Tibial artery (tissue), 4 donors: ENCODE measurements at places on chromosomes 7 and 10.
A peak's percentile ranks its signal among the peaks of the same experiment; 100 is the strongest.

DNA sequence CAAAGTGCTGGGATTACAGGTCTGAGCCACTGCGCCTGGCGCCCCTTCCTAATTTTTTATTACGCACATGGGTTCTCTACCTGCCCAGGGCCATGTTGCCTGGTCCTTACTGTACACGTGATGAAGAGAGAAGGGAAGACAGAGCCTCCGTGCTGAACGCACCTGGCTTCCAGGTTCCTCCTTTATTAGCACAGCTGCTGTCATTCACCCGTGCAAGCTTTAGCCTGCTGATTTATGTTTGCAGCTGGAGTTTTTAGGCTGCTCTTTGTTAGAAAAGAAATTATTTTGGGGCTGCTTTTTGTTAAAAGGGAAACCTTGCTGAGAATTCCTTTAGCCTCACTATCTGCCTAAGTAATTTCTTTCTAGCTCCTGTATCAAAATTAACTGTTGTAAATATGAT lies 417.0 kb downstream of the CALN1 start:
- no peak for DNase-seq

GRCh38 chr10:17029581-17030271 lies 99.9 kb downstream of the CUBN start:
- DNase-seq, result peak; percentile 78

- no peak for DNase-seq
Measured at GRCh38 chr10:89552213-89552612, 16.8 kb upstream of the SLC16A12 start.

DNA sequence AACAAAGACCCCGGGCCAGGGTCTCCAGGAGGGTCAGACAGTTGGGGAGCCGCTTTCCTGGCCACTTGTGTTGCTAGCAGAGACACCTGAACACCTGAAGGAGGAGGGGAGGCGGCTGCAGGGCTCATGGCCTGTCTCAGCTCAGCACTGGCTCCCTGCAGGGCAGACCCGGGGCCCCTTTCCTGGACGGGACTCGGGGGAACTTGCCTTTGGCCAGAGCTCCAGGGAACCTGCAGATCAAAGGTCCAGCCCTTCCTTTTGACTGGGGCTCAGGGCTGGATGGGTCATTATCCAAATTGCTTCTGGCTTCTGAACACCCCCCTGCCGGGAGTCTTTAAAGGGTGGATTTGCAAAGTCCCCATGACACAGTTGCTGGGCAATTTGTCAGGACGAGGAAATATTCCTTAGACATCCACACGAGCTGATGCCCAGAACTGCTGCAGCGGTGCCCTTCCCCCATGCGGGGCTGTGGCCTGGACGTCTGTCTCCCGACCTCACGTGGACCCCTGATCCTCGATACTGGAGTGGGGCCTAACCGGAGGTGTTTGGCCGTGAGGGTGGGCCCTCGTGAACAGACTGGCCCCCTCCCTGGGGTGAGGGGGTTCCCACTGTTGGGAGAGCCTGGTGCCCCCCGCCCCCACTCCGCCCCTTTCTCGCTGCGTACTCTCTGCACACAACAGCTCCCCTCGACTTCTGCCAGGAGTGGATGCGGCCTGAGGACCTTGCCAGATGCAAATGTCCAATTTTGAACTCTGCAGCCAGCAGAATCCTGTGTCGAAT lies 194.3 kb downstream of the ELFN1 start:
- no peak for DNase-seq
